CD4-positive, alpha-beta memory T cell (primary cell): ENCODE measurements at places on chromosomes 4 and X.

DNA sequence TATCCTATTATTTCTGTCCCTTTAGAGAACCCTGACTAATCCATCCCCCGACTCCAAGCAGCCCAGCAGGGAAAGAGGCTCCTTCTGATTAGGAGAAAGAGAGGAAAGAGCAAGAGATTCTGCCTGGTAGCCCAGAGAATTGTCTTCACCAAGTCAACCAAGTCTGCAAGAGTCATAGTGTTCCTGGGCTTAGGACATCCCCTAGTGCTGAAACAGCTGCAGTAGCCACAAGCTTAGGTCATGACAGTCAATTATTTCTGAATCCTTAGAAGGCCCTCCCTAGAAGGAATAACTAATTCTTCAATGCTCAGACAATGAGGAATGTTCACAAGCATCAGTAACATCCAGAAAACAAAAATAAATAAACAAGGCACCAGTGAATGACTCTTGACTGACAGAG lies 480.3 kb upstream of the GRIA3 start:
- no peak for DNase-seq

DNA sequence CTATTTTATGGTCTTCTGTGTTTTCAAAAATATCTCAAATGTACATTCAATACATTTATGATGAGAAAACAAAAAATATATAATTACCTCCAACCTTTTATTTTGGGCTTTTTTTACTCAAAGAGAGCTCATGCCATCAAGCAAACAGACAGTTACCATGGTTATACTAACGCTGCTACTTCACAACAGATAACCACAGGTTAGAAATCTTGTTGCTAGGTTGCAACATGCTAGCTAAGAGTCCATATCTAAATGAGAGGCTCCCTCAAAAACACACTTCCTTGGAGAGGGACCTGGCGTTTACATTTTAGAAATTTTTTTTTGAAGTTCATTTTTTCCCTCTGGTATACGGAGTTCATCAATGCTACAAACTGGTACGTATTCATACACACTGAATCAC lies 44.3 kb downstream of the TBC1D9 start:
- DNase-seq = no peak

- no peak for DNase-seq
Observed at GRCh38 chrX:107744868-107745267, 30.7 kb downstream of the TSC22D3 start.

GRCh38 chr4:158845311-158846041 lies 76.7 kb downstream of the FNIP2 start:
- DNase-seq = no peak

DNA sequence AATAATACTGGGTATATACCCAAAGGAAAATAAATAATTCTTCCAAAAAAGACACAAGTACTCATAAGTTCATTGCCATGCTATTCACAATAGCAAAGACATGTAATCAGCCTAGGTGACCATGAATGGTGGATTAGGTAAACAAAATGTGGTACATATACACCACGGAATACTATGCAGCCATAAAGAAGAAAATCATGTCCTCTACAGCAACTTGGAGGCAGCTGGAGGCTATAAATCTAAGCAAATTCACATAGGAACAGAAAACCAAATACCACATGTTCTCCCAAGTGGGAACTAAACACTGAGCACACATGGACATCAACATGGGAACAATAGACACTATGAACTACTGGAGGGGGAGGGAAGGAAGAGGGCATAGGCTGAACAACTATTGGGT lies 146.2 kb downstream of the ATRX start:
- DNase-seq = no peak

GRCh38 chrX:8484360-8484949 lies 19.8 kb downstream of the VCX3B start:
- DNase-seq = no peak

- no peak for DNase-seq
Observed at GRCh38 chr4:138675685-138676084, 339.9 kb upstream of the NOCT start.

DNA sequence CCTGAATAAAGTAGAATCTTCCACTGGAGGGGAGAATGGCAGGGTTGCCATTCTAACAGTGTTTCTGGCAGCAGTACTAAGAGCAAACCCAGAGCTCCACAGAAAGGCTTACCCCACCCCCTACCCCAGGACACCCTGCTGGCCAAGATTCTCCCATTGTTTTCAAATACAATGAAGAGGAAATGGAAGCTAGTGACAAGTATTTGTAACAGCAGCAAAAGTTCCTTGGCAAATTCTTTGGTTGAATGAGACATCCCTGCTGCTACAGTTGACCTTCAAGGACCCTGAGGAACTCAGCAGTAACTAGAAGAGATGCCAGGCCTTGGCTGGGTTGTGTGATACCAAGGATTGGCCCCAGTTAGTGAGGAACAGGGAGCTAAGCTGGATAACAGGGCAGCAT lies 124.2 kb upstream of the DGKK start:
- DNase-seq = no peak
